ENCODE measurements at places on chromosomes 3 and 15.

GRCh38 chr3:110984456-110985250 lies 87.0 kb upstream of the NECTIN3 start:
- DNase-seq, result no peak

DNA sequence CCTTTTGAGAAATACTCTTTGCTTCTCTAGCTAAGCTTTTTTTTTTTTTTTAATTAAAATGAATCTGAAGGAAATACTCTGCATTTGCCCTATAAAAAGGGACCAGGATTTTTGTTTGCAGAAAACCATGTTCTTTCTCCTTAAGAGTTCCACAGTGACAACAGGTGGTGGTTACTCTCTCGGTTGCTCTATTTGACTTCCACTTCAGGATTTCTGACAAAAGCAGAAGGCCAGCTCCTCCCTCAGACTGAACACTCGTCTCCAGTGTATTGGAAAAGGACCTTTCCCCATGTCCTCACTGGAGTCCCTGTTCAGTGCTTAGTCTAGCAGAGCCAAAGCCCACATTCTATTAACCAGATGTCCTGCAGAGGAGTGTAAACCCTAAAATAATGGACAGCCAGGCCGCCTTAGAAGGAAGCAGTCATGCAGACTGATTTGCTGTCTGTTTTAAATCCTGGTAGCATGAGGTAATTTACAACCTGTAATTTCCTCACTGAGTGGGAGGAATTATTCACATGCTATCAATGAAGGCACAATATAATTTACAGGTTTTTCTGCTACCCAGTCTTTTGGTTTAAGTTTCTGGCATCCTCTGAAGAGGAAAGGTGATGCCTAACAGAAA lies 599.3 kb downstream of the PYDC2 start:
- no peak for DNase-seq

GRCh38 chr3:46736006-46736872 lies 18.6 kb upstream of the PRSS50 start:
- no peak for DNase-seq

GRCh38 chr3:57755368-57755675 lies 787 bp upstream of the SLMAP start:
- DNase-seq, result no peak

DNA sequence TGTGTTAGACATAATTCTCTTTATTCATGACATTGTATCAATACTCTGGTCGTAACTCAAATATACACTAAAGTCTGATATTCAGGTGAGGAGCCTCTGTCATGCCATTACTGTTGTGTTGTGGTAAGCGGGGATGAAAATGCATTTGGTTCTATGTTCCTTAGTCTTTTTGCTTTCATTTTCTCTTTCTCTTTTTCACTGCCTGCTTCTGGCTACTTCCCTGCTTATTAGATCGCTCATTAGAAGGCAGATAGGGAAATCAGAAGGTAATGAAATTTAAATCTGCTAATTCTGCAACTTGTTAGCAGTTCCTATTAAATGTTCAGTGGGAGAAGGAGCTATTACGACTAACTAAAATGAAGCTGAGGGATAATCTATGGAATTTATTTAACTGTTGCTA lies 345.0 kb downstream of the GRM7 start:
- no peak for DNase-seq

DNA sequence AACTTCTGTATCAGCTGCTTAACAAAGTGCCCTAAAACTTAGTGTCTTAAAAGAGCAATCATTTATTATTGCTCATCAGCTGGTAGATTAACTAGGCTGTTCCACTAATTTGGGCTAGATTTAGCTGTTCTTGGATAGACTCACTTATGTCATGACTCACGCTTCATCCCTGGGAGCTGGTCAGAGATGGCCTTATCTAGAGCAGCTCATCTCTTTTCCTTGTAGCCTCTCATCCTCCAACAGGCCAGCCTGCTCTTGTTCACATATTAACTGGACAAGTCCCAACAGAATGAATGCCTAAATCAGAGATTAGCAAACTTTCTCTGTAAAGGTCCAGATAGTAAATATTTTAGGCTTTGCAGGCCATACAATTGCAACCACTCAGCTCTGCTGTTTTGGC lies 66.9 kb upstream of the PLAAT1 start:
- no peak for DNase-seq

DNA sequence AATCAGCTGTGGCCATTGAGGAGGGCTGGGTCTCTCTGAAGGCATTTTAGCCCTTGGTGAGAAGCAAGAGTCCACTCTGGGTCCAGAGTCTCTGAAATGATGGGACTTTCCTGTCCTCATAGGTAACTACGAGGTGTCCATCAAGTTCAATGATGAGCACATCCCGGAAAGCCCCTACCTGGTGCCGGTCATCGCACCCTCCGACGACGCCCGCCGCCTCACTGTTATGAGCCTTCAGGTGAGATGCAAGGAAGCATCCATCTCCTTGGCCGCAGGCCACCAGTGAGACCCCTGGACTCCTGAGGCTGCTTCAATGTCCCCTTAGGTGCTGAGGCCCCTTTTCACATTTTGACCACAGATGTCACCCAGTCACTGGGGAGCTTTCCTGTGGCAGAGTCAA lies 54.9 kb downstream of the DNASE1L3 start:
- no peak for DNase-seq

- DNase-seq, result no peak
Observed at GRCh38 chr3:142663865-142664264, 60.0 kb upstream of the TRPC1 start.

- DNase-seq, result no peak
Observed at GRCh38 chr3:74824366-74824765, 209.9 kb upstream of the CNTN3 start.

DNA sequence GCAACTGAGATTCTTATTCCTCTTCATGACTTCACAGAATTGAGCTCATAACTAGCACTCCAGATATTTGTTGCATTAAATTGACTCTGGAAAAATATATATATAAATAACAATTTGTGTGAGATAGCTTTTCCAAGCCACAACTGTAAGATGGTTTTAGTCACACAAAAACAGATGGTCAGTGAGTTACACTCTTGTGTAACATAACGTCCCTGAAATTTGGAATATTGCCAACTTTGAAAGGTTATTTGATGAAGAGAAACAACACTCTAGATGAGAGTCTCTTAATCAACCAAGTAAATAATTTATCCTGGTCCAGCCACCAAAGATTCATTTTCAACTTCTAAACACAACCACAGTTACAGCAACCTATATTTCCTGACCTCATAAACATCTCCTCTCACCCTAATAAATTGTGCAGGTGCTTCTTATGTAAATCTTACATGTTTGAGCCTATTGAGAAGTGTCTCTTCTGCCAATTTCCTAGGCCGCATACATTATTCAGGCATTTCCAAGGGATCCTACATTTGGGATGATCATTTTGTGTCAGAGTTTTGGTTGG lies 84.9 kb upstream of the ACP3 start:
- DNase-seq, result no peak

DNA sequence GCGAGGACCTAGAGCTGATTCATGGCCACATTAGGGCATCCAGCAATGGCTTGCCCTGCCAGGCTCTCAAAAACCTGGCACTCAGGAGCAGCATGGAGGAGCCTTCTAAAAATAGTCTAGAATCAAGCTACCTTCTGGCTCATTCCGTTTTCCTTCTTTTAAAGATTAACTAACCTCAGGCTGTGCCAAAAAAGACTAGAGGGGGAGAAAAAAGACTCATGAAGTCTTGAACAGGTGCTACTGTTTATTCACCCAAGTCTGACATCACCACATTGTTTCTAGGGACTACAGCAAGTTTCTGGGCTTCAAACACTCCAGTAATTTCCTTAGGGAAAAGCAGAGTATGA lies 125.8 kb downstream of the TNIK start:
- DNase-seq, result no peak

GRCh38 chr3:133074977-133075376 lies 36.8 kb downstream of the TMEM108 start:
- DNase-seq, result no peak

GRCh38 chr15:41894791-41895463 lies 1.1 kb upstream of the SPTBN5 start:
- DNase-seq, result peak; percentile 61

- no peak for DNase-seq
Observed at GRCh38 chr3:123993818-123994217, 1.9 kb upstream of the ROPN1 start.

DNA sequence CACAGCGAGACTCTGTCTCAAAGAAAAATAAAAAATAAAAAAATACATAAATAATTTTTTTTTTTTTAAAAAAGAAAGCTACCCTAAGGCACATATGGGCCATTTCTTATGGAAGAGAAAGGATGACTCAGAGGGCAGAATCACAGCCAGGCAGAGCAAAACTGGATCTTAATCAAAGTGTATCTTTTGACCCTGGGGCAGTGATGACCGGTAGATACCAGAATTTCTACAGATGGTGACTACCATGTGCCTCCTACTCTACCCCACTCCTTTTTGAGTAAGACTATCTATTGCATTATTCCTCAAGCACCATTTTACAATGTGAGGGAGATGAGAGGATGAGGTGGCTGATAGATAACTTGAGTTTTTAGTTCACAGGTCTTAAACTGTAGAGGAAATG lies 26.0 kb downstream of the TARS3 start:
- no peak for DNase-seq

- DNase-seq, result no peak
Observed at GRCh38 chr3:69058180-69058946, 6.2 kb upstream of the TMF1 start.

DNA sequence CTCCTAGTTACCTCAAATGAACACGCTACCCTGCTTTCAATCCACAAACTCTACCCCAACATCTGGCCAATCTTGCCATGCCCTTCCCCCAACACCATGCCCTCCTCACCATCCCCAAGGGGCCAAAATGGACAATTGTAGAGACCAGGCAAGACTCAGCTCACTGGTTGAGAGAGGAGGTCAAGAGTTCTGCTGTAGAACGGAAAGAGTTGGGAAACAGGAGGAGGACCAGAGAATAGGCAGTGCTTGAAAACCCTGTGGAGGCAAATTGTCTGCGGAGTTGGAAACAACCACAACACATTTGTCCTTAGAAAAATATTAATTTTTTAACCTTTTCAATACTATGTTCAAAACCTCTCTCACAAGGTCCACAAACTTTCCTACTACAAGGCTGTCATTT lies 128.8 kb upstream of the BFSP2 start:
- no peak for DNase-seq

- no peak for DNase-seq
Observed at GRCh38 chr3:44685128-44685800, 27.2 kb upstream of the ZNF502 start.

GRCh38 chr15:64875641-64876223 lies 34.0 kb downstream of the PLEKHO2 start:
- DNase-seq, result no peak

- no peak for DNase-seq
Observed at GRCh38 chr3:9101286-9101685, 138.0 kb upstream of the RAD18 start.

DNA sequence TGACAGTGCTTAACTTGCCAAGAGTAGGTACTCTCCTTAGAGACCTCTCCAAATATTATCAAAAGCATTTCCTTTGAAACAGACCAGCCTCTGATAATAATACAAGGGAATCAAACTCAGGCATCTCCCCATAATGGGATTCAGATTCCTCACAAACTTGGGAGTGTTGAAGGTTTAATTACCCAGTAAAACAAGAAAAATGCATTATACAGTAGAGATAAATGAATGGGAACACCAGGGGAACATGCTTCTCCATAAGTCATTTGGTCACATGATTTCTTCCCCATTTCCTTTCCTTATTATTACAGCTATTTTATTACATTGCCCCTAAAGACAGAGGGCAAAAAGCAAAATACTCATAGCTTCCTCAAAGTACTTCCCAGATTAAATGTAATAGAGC lies 325.0 kb upstream of the CDIN1 start:
- DNase-seq, result no peak

DNA sequence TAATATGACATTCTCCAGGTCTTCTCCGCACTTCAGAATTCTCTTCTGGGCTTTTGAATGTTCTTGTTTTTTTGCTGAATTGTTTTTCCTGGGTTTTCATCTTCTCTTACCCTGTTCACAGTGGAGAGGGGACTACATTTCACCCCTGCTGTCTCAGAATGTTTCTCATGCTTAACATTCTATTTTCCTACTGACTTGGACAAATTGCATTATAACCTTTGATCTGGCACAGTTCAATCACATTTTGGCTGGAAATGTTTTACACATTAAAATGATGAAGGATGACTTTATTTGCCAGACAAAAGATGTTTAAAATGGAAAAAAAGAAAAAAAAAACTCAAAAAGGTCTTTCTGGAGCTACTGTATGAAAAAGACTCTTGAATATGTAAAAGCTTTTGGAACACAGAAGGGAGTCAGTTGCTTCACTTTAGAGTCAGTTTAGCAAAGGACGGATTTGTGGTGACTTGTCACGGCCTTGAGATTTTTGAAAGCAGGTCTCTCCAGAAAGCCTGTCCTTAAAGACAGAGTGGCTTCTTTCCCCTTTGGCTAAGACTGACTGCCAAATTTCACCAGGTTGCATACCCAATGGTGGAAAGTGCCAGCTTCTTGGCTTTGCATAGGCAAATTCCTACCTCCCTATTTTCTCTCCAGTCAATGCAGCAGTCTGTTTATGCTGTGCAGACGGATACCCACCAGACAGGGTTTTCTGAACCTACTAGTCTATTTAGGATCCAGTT lies 401.0 kb upstream of the TBL1XR1 start:
- DNase-seq, result no peak

GRCh38 chr3:197736010-197736490 lies 654 bp downstream of the RUBCN start:
- peak; percentile 23 for DNase-seq

DNA sequence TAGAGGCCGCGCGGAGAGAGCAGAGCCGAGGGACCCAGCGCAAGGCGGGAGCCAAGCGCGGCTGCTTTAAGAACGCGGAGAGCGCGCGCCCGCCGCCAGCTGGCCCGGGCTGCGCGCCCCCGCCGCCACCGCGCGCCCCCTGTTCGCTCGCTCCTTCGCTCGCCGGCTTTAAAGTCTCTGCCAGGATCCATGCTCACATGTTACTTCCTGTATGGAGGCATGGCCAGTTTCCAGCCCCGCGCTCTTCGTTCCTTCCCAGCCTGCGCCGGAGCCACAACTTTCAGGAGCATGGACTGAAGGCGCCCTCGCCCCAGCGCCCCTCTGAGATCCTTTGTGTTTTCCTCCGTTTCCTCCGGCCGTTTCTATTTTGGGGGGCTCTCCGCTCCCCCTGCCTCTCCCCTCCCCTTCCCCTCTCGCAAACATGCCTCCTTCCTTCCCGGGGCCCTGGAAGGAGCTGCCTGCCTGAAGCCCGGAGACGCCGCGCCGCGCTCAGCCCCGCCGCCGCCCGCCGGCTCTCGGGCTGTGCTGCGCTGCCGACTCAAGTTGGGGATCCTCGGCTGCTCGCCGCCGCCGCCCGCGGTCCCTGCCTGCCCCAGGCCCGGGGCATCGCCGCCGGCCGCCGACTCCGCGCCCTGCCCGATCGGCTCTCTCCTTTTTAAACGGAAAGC lies at the start of gene PTPRG:
Gene PTPRG, plus strand, starts transcription at position 198 of the 668 bp plus-strand sequence. CDS start 717 bp downstream, outside the sequence.
- no peak for DNase-seq

DNA sequence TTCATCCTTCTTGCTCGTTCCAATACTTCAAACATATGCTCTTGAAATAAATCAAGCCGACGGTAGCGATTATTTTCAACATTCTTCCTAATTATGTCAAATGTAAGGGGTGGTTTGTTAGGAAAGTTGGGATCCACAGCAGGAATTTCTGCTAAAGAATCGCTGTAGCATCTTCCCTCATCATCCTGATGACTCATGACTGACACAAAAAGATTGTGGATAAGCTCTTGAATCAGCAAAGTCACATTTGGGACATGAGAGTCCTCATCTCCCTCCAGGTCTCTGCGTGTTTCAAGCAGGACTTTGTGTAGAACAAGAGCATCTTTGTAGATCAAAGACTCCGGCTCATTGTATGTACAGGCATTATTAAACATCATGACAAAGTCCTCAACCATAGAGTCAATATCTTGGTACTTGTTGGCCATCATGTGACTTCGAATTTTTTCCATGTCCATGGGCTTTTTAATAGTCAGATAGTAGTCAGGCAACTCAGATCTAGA lies 73.0 kb downstream of the UQCC5 start:
- no peak for DNase-seq

- no peak for DNase-seq
Observed at GRCh38 chr3:37219266-37219665, 44.9 kb upstream of the LRRFIP2 start.
